ENCODE measurements at places on chromosomes 12 and 14.

DNA sequence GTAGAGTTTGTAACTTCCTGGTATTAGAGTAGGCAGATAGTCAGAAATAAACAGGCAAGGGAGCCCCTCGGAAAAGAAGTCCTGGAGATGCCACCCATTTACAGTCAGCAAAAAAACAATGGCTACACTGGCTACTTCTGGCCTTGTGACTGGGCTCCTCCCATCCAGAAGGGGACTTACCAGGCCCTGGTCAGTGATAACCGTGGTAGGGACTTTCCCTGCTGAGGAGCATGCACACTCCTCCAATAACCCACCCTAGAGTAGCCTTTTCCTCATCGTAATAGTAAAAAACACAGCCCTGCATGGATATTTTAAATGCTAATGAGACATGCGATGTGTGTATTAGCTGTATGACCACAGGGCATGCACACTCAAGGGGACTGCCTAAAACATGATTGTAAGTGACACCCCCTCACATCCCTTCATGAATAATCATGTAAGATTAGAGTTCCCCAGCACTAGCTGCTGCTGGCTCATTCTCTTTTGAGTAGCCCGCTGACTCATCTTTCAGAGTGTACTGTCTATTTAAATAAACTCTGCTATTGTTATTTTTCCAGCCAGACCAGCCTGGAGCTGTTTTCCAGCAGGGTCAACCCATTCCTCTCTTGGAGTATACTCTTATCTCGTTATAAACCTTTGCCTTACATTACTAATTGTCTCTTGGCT lies 413.8 kb upstream of the TMTC1 start:
- ATAC-seq: no peak

DNA sequence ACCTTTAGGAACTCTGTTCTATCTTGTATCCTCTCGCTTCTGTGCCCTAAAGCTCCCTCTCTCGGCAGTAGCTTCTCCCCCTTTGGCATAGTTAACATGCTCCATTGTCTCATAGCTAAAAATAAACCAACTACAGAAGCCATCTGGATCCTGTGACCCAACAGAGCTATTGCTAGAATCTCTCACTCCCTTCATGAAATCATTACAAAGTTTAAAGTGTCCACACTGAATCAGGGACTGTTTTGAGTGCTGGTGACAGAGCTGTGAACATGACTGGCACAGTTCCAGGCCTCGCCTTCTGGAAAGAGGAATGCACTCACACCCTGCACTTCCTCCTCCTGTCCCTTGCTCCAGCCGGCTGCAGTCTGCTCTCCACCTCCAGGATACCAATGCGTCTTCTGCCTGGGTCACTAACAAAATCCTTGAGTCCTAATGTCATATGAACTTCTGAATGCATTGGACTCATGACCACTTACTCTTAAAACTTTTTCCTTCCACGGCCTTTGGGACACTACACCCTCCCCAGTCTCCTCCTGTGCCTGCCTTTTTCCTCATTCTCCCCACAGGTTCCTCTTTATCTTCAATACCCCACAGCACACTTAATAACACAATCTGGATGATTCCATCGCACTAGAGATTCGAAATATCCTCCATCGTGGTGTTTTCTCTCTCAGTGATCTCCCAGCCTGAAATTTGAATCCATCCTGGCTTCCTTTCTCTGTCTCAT lies 13.2 kb downstream of the PLBD1 start:
- peak; percentile 97 for ATAC-seq

DNA sequence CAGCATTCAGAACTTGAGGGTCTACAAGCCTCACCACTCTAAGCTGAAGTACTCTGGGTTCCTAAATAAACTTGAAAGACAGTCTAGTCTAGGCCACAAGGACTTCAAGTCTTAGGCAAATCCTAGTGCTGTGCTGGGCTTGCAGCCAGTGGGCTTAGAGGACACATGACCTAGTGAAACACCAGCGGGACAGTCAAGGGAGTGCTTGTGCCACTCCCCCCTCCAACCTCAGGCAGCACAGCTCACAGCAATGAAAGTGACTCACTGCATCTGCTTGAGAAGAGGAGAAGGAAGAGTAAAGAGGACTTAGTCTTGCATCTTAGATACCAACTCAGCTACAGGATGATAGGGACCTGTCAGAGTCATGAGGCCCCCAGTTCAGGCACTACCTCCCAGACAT lies 438.1 kb downstream of the IPO8 start:
- ATAC-seq: peak; percentile 56

DNA sequence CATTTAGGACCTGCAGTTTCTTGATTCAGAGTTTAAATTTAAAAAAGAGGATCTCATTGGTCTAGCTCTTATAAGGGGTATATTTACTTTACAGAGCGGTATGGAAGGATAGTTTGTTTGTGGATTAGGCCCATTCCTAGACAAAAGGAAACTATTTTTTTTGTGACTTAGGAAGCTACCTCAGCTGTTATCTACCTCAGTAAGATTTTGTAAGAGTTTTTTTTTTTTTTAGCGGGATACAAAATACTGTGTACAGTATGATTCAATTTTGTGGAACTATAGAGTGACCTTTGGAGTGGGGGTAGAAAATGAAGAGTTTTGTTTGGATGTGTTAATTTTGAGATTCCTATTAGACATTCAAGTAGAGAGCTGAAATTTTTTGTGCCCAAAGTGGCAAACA lies 104.6 kb upstream of the ATF1 start:
- ATAC-seq: no peak

GRCh38 chr14:89767861-89768268 lies 186.7 kb downstream of the EFCAB11 start:
- ATAC-seq: peak; percentile 80

DNA sequence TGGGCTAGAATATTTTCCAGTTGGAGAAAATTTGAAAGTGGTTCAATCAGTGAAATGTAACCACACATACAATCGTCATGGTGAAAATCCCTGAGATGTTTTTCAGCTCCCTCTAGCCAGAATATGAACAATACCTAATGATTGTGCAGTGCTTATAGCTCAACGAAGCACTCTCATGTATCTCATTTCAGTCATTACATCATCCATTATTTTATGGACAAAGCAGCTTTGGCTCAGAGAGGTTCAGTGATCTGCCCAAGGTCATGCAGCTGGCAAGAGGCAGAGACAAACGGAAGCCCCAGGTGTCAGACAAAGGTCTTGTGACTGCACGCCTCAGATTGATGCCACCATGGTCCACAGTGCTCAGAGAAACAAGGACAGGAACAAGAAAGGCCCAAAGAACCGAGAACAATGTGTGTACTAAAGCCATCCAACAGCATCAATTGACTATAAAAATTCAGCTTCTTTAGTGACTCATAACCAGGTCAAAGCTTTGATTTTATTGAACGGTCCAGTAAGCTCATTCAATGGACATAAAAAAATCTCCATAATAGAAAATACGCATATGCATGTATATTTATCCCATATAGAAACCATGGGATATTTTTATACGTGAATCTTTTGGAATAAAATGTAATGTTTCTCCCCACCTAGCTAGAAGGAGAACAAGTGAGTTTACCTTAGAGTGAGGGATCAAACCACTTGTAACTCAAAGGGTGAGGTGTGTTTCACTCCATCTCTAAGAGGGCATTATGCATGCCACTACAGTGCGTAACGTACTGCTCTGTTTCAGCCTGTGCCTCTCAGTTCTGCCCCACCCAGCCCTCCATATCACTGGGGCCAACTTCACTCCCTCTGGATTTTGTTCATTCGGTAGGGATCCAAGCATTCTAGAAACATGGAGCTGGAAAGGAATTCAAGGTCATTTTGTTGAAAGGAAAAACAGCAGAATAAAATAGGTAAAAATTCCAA lies 141.8 kb downstream of the GRIN2B start:
- no peak for ATAC-seq

- ATAC-seq: peak; percentile 87
Measured at GRCh38 chr12:11705010-11705409, 55.5 kb downstream of the ETV6 start.

DNA sequence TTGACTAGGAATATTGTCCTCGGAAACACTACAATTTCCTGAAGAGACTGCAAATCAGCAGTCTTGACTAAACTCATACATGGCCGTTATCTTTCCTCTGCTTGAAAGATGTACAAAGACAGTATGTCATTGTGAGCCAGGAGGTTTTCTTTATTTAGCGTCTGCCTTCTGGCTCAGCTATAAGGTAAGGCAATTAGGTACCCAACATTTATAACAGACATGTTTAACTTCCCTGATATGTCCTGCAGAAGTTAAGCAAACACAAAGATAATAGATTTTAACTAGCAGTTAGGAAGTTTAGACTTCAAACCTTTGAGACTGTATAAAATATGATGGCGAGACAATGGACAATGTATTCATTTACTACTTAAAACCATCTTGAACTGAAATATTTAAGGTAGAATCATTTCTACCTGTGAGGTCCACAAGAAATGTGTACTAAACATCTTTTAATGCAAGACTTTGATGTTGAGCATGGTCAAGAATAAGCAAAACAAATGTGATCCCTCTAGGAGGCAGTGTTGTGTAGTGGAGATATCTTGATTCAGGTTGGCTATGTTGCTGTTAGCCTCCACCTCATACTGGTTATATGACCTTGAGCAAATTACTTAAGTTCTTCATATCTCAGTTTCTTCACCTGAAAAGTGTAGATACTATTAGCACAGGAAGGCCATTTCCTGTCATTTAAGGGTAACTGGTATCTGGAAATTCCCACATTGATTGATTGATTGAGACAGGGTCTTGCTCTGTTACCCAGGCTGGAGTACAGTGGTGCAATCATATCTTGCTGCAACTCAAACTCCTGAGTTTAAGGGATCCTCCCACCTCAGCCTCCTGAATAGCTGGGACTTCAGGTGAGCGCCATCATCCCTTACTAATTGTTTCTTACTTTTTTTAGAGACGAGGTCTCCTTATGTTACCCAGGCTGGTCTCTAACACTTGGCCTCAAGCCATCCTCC lies 96.3 kb upstream of the EEA1 start:
- peak; percentile 78 for ATAC-seq

DNA sequence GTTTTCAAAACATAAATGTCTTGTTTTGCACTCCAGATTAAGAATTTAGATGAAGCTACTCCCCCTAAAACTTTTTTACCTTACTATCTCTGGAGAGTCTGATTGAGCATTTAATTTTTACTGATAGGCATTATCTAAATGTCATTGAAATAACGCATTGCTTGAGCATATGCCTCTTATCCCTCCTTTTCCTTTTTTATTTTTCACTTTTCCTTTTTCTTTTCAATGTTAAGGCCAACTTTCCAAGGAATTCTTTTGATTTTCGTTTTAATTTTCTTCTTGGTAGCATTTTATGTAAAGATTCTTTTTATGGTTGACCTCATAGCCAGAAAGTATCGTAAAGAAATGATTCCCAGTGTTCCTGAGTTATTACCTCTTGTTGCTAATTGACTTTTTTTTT lies 2.9 kb downstream of the SRP54 start:
- ATAC-seq: no peak

DNA sequence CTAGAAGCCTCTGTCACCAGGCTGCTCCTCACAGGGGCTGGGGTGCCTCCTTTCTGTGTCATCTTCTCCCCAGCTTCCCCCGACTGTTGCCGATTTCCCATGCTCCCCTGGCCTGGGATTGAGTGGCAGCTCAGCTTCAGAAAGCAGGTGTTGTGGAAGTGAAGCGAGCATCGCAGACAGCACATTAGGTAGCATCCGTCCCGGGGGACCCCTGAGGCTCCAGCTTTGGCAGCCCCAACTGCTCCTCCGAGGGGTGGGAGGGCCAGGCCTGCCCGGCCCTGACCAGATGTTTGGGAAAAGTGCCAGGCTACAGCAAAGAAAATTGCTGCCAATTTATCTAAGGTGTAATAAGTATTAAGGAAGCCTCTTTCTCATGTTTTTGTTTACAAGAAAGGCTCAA lies 1045.6 kb downstream of the BCL11B start:
- ATAC-seq: no peak

DNA sequence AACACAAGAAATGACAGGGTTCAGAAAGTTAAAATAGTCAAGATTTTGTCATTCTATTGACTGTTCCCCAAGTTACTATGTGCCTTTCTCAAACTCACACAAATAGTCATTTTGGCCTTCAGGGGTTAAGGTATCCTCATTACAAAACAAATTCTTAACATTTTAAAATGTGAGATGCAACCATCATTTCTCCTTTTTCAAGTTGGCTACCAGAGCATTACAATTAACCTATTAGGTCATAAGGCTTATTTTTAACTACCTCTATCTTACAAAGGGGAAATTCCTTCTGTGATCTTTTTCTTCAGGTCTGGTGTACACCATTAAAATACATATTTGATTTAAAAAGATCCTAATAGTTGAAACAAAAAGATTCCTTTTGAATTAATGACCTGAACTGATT lies 61.2 kb downstream of the SLC38A1 start:
- ATAC-seq: no peak

DNA sequence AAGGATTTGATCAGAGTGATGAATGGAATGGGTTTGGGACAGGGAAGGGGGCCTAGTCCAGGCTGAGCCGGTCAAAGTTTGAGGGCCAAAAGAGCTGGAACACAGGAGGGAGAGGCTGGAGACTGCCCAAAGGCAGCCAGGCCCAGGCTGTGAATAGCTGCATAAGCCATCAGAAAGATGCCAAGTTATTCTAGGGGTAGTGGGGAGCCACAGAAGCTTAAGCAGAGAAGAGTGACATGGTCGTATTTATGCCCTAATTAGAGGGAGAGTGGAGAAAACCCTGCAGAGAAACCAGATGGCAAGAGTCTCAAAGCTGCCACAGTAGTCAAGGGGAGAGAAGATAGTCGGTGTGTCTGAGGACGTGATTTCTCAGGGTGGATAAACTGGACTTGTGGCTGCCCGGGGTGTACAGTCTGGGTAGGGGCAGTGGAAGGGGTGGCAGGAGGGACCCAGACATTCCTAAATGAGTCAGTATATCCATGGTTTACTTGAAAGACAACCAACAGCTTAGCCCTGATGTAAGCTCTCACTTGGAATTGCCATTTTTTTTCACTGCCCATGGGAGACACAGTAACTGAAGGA lies 99.2 kb downstream of the PRICKLE1 start:
- no peak for ATAC-seq

DNA sequence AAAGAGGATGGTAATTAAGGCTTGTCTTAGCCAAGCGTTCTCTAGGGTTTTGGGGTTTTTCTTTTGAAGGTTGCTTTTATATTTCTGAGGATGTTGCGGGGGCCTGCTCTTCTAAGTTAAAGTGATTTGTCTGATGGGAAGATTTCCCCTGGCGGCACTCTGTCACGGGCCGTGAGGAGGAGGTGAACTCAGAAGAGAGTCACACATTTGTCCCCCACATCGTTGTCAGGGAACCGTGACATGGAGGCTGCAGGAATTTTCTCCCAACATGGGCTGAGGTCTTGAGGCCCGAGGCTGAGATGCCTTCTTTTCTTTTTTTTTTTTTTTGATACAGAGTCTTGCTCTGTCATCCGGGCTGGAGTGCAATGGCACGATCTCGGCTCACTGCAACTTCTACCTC lies 71.5 kb downstream of the ADGRD1 start:
- ATAC-seq: no peak

- no peak for ATAC-seq
Measured at GRCh38 chr14:79043194-79043889, 873.2 kb downstream of the NRXN3 start.

GRCh38 chr14:92783813-92784431 lies 10.2 kb upstream of the GOLGA5 start:
- peak; percentile 68 for ATAC-seq

GRCh38 chr12:121467638-121468498 lies 68.0 kb downstream of the RNF34 start:
- ATAC-seq: peak; percentile 19

All from esophagus mucosa (tissue), 1 donor.